Cortex of kidney (tissue), 1 donor: ENCODE measurements at places on chromosomes 7 and 10.

DNA sequence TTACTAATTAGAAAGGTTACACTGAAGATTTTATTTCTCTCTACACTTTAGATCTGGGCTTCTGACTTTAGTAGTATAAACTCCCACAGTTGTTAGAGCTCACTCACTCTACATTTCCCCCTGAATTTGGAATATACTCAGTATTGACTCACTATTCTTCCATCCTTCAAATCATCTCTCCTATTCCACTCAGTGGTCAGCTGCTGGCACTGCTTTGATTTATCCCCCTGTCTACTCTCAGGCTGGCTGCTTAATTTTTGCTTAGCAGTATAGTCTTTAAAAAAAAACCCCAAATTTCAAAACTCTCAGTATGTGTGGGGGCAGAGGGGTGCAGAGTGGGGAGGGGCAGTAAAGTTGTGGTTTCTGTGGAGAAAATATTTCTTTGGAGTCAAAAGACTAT lies 68.9 kb downstream of the CDK6 start:
- no peak for DNase-seq

GRCh38 chr7:4714767-4715409 lies 32.8 kb downstream of the FOXK1 start:
- DNase-seq: no peak

GRCh38 chr10:51663086-51663485 lies 36.3 kb downstream of the CSTF2T start:
- no peak for DNase-seq

DNA sequence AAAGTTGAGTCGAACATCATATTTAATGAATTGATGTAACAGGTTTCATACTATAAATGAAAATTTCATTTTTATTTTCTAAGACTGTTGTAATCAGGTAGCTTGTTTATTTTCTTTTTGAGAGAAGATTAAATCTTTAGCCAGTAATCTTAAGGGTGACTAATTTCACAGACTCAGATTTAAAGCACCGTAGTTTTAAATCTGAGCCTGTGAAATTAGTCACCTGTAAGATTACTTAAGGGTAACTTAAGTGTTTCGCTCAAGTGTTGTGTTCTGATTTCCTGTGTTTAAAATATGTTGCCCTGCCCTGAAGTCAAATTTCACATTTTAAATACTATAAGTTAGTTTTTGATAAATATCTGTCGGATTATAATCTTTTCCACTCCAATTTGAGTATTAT lies 35.8 kb upstream of the TMEM236 start:
- DNase-seq: no peak

DNA sequence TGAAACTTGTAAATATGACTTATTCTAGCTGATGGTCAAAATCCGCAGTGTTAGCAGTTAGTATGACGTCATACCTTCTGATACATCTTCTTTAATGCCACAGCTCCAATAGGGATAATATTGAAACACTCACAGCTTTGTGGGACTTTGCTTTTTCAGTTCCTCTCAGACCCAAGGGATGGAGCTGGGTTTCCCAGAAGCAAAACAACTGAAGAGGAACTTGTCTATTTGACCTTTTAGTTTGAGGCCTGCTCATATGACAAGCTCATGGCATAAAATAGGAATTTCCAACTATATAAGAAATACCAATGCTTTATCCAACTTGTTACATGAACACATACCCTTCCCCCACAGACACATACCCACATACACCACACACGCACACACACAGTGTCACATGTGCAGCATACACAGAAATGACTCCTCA lies 31.6 kb upstream of the C10orf67 start:
- DNase-seq: no peak

DNA sequence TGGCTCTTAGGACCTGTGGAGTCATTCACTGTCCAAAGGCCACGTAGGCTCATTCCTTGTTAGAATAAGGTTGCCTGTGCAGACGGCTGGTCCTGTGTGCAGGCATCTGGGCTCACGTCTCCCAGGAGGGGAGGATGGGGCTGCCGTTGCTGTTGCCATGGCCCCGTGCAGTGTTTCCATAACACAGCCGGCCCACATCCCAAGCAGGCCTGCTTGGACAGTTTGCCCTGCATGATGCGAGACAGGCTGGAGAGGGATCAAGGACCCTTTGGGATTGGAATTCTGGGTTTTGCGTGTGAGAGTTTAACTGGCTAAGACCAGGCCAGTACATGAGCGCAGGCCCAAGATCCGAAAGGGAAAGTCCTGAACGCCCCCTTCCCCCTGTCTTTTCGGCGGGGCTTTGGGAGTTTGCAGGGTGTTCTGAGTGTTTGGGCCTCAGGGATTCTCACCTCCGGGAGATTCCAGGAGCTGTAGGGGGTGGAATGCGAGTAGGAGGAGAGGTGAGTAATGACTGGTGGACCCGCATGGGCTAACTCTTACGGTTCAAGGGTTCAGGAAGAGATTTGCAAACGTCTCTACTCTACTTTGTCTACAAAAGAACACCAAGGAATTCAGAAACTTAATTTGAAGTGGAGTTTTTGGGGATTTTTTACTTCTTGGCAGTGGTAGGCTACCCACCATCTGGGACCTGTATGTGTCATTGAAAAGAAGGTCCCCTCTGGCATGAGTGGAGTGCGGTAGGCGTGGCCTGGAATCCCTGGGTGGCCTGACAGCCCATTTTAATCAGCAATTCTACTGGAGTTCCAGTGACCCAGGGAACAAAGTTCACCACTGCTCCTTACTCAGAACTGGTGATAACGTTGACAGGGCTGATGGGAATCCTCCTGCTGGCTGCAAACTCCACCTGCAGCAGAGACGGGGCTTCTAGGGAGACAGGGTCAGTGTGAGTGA lies 125.4 kb downstream of the ITIH5 start:
- no peak for DNase-seq

GRCh38 chr10:110491346-110491745 lies 6.4 kb upstream of the DUSP5 start:
- DNase-seq: no peak

GRCh38 chr7:40058636-40059035 lies 75.8 kb downstream of the MPLKIP start:
- DNase-seq: no peak

GRCh38 chr7:38220452-38220851 lies 42.4 kb downstream of the STARD3NL start:
- no peak for DNase-seq

- no peak for DNase-seq
These were observed 215.9 kb downstream of the FRMD4A start for GRCh38 chr10:14114791-14115190.

DNA sequence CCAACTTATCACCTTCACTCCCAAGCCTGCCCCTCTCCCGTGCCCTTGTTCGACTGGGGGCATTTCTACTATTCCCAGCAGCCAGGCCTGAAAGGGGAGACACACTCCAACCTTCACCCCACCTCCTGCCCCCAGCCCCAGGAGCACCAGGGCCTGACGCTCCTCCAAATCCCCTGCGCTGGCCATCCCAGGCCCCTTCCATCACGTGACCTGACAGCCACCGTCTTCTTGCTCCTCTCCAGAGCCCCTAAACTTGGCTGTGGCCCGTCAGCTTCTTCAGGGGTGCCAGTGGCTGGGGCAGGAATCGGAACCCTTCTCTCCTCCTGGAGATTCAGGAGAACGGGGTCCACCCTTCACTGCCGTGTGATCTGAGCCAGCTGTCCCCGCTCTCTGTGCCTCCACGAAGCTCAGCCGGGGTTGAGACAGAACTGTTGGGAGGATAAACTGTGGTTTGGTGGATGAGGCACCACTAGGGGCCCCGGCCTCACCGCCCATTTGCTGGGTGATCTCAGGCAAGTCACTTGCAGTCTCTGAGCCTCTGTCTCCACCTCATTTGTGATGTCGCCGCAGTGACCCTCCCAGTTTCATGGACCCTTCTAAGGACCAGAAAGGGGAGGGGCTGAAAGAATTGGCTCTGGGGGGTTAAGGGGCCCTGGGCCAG lies 91.0 kb downstream of the MYL10 start:
- no peak for DNase-seq

DNA sequence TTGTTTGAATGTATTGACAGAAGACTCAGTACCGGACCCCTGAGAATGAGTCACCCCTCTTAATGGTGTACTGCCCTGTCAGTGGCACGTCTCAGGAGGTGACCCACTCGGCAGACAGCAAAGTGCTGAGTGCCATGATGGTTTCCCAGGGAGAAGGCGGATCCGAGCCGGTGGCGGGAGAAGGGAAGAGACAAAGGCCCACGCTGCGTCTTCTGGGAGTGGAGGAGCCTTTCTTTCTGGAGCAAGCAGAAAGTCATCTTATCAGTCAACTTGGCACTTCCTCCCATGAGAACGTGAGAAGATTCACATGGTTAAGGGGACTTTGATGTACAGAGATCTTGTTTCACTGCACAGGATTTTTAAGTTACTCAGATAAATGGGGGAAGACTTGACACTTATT lies 14.6 kb upstream of the PPP2R2D start:
- DNase-seq: no peak

DNA sequence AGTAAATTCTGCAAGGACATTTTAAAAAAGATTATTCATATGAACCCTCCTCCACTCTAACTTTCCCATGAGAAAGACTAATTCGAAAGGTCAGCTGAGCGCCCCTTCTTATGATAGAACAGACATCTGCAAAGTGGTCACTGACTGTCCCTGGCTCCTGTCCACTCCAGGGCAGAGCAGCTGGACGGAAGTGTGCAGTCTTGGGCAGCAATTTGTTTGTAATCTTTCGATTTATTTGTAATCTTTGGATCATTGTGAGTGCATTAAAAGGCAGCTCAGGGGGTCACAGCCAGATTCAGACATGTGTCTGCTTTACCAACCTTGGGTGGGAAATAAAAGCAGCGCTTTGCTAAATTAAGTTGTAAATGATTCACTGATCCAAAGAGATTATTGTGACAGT lies 158.8 kb upstream of the ADARB2 start:
- DNase-seq: no peak

DNA sequence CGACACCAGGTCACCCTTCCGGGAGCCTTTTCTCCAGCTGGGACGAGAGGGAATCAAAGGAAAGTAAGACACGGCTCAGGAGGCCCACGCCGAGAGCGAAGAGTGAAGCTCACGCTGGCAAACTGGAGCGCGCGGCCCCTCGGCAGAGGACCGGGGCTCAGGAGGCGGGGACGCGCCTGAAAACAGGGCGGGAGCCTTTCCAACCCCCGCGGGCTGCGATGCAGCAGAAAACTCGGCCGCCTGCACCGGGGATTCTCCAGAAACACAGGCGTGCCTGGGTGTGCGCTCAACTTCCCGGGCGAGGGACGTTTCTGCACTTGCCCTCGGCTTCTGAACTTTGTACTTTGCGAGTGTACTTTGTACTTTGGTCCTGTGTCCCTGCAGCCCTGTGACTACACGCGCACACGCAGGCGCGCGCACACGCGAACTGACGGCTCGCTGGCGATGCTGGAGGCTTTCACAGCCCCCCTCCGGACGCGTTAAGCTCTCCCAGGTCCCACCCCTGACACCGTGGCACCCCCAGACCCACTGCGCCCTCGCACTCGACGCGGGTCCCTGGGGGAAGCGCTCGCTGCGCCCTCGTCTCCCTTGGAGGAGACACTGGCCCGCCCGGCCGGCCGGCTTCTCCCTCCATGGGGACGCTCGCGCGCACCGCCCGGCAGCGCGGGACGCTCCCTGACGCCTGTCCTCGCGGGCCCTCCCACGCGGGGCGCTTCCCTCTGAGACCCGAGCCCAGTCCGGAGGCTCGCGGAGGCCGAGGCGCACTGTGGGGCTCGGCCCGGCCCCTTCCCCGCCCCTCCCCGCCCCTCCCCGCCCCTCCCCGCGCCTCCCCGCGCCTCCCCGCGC lies 588 bp upstream of the PAOX start:
- DNase-seq: no peak

DNA sequence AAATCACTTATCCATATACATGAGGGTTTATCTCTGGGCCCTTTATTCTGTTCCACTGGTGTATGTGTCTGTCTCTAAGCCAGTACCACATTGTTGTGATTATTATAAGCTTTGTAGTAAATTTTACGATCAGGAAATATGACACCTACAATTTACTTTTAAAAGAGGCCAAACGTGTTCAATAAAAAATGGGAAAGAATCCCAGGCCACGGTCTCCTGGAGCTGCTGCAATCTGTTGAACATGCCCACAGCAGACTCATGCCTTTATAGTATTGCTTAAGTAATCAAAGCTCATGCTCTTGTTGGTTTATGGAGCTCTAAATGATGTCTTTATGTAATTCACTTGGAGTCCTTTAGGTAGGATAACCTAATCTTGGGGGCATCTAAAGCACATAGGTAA lies 273.0 kb downstream of the ZMYND11 start:
- DNase-seq: no peak

DNA sequence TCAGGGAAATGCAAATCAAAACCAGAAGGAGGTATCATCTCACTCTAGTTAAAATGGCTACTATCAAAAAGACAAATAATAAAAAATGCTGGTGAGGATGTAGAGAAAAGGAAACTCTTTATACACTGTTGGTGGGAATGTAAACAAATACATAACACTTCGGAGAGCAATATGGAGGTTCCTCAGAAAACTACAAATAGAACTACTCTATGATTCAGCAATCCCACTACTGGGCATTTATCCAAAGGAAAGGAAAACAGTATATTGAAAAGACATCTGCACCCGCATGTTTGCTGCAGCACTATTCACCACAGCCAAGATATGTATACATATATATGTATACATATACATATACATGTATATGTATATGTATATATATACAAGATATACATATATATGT lies 94.2 kb downstream of the C10orf90 start:
- DNase-seq: no peak

GRCh38 chr7:42739638-42740037 lies 172.2 kb downstream of the C7orf25 start:
- no peak for DNase-seq

DNA sequence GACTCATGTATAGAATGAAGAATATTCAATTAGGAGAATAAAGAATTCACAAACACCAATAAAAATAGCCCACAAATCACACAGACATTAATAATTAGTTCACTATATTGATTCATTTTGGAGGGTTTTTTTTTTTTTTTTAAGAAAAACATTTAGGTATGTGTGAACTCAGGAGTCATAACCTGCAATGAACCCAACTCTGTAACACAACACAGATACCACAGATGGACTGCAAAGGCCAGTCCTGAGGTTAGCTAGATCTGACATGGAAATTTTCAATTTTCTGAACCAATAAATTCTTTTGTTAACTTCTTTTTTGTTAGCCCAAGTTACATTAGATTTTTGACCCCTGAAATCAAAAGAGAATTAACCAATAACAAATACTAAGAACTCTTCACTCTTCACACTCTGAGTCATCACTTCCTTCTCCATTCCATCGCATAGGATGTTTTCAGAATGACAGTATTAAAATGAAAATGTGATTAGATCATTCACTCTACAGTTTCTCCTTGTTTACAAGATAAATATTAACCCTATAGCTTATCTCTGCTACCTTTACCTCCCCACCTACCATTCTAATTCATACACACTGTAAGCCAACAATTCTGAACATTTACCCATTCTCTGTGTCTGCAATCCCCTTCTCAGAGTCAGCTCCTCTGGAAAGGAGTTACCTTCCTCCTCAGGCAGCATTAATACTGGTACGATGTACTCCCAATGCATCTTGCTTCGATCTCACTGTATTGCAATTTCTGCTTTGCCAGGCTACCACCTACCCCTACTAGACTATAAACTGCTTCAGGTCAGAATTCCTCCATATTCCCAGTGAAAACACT lies 141.5 kb downstream of the LRRN3 start:
- DNase-seq: no peak
